Activated gamma-delta T cell treated with Interleukin-2 at 50 U/mL for 16 hours (primary cell): ENCODE measurements at places on chromosomes 3 and 15.

DNA sequence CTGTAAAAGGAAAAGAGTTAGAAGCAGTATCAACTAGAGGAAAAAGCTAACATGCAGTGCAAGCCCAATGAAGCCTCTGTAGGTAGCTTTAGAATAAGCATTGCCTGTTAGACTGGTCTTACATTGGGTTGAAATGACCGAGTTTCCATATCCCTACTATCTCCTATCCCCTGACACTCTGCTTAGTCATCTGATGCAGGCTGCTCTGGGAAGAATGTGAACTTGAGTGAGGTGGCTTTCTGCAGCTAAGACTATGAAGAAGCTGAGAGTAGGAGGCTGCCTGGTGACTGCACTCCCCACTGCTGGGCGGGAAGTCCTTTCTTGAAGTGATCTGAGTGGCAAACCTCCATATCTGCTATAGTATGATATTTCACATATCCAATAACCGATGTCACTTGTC is 64.7 kb downstream of the OXSM start:
- no peak for DNase-seq

- no peak for DNase-seq
These were observed 173.3 kb downstream of the PDZRN3 start for GRCh38 chr3:73451301-73451944.

DNA sequence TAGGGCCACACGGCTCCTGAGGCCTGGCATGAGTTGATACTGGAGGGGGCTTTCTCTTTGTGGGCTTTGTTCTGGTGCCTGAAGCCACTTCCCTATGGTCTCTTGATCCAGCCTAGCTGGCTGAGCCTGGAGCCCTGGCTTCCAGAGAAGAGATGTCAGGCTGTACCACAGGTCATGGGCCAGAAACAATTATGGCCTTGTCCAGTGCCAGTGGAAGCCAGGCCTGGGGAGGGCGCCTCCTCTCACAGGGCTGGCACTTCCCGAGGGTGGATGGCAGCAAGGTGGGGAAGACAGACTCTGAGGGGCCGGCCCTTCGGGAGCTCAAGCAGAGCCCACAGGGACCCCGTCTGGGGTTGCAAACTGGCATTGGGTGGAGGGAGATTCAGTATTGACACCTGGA is 34.9 kb upstream of the ACAD9 start:
- no peak for DNase-seq

GRCh38 chr3:145936971-145937370 is 224.0 kb downstream of the PLOD2 start:
- DNase-seq: no peak

- no peak for DNase-seq
These were observed 45.9 kb downstream of the ATP2C1 start for GRCh38 chr3:130939753-130940152.

DNA sequence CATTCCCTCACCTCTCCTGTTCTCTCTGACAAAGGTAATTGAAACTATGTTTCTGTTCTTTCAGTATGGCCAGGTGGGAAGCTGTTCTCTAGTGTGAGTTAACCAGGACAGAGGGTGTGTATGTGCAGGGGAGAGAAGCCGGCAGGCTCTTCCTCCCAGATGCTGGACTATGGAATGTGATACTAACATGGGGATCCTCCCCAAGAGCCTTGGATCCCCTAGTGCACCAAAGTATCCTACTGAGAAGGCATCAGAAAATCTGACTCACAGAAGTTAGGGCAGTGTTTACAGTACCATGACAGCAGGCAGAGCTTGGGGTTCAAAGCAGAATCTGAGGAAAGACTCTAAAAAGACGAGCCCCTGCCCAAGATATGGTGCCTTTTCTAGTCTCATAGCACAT is 123.1 kb downstream of the APBA2 start:
- no peak for DNase-seq

GRCh38 chr15:54502416-54503075 is 524.3 kb downstream of the UNC13C start:
- DNase-seq: no peak

DNA sequence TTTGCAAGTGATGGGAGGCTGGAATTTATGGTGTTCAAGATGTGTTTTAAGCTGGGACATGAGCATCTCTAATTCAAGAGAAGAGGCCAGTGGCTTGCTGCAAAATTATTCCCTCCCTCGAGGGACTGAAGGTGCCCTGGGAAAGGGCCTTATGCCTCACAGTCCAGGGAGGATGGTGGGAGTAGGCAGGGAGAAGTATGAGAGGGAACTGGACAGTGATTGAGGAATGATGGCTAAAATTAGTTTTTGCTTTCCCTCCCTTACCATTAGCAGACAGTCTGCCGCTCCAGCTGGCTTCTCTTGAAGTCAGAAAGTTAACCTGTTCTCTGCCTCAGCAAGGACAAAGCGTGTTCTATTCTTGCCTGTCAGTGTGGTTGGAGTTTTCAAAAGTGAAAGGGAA is 139.8 kb upstream of the SEMA6D start:
- no peak for DNase-seq

DNA sequence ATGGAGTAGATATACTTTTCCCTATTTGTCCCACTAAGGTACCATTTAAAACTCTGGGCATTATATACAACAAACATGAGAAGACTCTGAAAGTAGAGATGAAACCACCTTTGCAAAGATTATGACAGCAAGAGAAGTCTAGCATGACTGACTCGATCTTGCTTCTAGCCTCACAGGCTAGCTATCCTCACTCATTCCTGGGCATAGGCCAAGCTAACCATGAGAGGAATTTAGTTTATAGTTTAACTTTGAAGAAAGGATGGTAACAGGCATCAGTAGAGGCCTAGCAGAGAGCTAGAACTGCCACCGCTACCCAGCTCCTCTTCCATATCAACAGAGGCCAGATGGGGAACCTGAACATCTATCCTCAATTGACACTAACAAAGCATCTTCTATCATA is 63.5 kb upstream of the FSIP1 start:
- no peak for DNase-seq

DNA sequence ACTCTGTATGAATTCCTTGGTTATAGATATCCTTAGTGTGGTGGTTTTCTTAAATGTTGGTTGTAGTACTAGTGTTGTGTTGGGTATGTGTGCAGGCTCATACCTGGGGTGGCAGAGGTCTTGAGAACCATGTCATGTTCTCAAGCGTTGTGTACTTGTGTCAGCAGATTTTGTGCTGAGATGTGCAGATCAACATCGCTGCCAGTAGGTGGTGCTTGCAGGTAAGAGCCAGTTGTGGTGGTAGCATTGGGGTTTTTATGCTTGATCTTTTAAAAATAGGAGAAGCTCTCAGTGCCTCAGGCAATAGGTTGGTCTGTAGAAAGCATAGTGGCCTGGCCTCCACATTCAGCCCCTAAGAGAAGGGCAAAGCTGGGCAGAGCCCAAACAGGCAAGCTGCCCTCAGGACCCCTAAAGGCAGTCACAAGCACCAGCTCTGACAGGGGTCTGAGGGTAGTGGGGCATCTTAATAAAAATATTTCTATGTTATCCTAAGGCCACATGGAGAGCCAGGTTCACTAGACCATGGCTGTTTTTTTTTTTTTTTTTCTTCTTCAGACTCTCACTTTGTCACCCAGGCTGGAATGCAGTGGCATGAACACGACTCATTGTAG is 164.0 kb downstream of the IL20RB start:
- no peak for DNase-seq

- no peak for DNase-seq
These were observed 61.4 kb downstream of the UMPS start for GRCh38 chr3:124791639-124792151.

- no peak for DNase-seq
These were observed 177.5 kb upstream of the CGNL1 start for GRCh38 chr15:57198654-57199291.

- DNase-seq: no peak
These were observed 611 bp downstream of the CTDSPL2 start for GRCh38 chr15:44427756-44428724.

- no peak for DNase-seq
These were observed 141.8 kb downstream of the XXYLT1 start for GRCh38 chr3:195129072-195129643.

DNA sequence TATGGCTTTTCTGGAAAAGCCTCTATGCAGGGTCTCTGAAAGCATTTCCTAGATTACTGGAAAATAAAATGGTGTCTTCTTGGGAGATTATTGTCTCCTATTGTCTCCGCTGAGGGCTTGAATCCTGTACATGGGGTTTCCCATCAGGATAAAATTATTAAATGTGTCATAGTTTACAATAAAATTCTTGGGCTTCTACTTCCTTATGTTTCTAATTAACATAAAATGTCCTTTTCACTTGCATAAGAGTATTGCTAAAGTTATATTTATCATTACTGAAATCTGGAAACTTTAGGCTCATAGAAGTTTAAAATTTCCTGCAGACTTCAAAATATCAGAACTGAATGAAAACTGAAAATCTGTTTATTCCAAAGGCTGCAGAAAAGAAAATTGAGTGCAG is 595.5 kb upstream of the AGTR1 start:
- no peak for DNase-seq

- no peak for DNase-seq
These were observed 821.6 kb downstream of the SQOR start for GRCh38 chr15:46456456-46456855.

- no peak for DNase-seq
These were observed 12.9 kb downstream of the ZIC4 start for GRCh38 chr3:147393261-147393942.

- peak; percentile 23 for DNase-seq
These were observed 702 bp downstream of the ARHGEF3 start for GRCh38 chr3:56800832-56801661.

DNA sequence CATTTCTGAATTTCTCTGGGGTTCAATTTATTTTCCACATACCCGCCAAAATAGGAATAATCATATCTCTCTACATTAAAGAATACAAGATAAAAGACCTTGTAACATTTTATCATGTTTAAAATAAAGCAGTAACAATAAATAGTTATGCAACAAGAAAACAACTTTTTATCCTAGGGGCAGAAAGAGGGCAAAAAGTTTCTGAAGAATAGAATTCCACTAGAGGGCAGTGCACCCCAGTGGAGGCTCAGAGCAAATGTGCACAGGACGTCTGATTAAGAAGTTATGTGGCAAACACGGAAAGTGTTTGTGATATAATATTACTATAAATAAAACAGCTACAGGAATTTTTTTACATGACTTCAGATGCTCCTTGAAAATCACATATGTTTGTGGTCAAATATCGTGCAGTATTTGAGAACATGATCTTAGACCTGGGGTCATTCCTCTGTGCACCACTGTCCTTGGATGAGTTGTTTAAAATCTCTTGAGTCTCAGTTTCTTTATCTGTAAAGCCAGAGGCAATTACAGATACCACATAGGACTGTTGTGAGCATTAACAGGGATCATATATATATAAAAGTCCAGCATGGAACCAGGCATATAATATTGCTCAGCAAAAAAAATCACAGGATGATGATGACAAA is 13.2 kb upstream of the PIK3R4 start:
- peak; percentile 44 for DNase-seq

- DNase-seq: no peak
These were observed 5.1 kb downstream of the ACAA1 start for GRCh38 chr3:38131621-38132369.

- no peak for DNase-seq
These were observed 169.6 kb downstream of the CFAP20DC start for GRCh38 chr3:58880182-58880581.

DNA sequence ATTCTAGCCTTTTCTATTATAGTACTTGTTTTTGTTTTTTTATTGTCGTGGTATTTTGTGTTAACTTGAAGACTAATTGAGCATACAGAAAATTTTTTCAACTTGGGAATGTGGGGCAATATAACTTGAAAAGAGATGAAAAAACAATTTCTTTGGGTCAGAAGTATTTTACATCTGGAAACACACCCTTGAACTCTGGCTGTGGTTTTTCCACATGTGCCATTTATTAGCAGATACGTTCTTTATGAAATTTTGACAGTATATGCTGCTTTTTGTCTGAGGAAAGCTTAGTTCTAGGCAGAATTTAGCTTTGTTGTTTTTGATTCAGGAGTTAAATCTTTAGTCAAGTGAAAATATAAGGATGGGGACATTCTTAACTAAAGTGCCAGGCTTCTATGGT is 44.7 kb downstream of the TCF12 start:
- DNase-seq: no peak

- no peak for DNase-seq
These were observed 412.0 kb downstream of the FHIT start for GRCh38 chr3:60839246-60839645.

GRCh38 chr3:73036694-73037591 is 24.5 kb upstream of the EBLN2 start:
- no peak for DNase-seq

DNA sequence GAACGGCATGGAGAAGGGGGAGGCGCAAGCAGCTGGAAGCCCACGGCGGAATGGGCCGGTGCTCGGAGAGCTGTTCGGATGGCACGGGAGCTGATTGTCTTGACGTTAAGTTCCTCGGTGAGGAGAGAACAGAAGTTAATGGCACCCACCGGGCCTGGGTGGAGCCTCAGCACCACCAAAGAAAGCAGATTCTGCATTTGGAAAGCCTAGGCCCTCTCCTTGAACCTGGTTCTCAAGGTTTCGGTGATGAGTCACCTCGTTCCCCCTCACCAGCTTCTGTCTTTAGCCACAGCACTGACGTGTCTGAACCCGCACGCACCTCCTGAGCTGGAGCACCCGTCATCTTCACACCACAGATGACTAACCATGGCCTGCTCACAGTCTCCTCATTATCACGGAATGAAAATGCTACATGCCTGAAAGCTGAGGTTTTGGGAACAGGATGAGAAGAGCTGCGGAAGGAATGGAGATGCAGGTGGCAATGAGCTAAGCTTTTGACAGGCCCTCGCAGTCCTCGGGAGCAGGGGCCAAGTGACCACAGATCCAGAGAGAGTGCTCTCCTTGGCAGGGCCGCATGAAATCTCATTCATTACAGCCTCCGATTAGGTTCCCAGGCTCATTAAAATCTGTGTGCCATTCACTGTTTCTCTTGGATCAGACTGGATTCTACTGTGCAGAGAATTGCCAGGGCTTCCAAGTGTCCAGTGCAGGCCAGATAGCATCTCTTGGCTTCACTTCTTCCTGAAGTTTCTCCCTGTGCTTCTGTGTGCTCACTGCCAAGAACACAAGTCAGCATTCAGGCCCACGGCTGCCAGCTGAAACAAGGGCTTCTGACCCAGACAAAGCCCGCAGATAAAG is 96.3 kb upstream of the DLG1 start:
- DNase-seq: no peak

- DNase-seq: no peak
These were observed 488.9 kb upstream of the RASGRP1 start for GRCh38 chr15:39053480-39053879.

- DNase-seq: no peak
These were observed 59.2 kb downstream of the CHDH start for GRCh38 chr3:53787016-53787415.

DNA sequence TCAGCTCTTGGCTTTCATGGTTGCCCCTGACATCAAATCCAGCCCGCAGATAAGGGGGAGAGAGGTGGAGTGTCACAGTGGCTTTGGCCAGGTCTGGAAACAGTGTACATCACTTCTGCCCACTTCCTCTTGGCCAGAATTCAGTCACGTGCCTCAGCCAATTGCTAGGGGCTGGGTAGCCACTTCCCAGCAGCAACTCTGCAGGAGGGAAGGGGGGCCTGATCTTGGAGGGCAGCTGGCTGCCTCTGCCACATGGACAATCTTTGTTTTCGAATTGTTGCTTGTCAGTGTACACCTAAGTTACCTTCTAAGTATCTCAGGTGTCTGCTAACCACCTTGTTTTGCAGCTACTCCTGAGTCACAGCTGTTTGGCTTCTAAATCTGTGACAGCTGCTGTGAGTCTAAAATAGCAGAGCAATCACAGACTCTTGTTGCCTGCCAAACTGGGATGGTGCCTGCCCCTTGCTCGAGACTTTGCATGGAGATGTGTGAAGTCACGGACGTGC is 41.0 kb upstream of the LIMD1 start:
- no peak for DNase-seq

GRCh38 chr15:89693696-89694095 is 3.1 kb downstream of the WDR93 start:
- DNase-seq: no peak

- no peak for DNase-seq
These were observed 21.4 kb downstream of the ACKR2 start for GRCh38 chr3:42830437-42831320.
